ENCODE measurements at places on chromosomes 12 and 14.

GRCh38 chr14:37746140-37746832 is 150.9 kb downstream of the TTC6 start:
- no peak for DNase-seq

DNA sequence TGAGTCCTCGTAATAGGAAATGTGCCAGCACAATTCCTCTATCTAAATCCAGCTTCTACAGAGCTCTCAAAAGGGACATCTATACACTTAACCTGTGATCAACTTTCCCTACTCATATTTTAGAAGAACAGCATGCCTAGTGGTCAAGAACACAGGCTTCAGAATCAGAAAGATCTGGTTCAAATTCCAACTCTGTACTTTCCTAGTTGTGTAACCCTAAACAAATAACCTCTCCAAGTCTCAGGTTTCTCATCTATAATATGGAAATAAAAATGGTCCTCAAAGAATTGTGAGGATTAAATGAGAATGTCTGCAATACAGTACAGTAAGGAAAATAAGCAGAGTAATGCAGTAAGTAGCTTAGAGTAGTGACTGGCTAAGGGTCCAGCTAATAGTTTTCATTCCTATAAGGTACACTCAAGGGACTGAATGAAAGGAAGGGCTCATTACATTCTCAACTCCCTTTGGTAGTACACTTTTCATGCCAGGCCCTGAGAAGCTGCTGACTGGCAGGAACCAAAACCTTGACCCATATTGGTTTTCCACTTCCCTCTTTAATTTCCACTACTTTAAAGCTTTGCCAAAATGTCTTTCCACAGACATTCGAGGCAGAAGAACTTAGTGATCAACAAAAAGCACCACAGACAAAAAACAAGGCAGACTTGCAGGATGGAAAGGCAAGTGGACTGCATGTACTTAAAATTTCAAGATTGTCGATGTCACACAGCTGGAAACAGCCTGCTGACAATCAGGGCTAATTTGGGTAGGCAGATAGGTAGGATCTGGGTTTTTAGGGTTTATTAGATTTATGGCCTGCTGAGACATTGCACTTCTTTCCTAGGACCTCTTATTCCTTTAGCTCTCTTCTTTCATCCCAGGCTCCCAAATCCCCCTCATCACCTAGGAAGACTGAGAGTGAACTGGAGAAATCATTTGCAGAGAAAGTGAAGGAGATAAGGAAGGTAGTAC is 4.3 kb downstream of the CCDC196 start:
- no peak for DNase-seq

- DNase-seq = no peak
Observed at GRCh38 chr14:105005329-105005928, 15.5 kb downstream of the CDCA4 start.

GRCh38 chr14:69315301-69315700 is 55.3 kb downstream of the GALNT16 start:
- DNase-seq = no peak

DNA sequence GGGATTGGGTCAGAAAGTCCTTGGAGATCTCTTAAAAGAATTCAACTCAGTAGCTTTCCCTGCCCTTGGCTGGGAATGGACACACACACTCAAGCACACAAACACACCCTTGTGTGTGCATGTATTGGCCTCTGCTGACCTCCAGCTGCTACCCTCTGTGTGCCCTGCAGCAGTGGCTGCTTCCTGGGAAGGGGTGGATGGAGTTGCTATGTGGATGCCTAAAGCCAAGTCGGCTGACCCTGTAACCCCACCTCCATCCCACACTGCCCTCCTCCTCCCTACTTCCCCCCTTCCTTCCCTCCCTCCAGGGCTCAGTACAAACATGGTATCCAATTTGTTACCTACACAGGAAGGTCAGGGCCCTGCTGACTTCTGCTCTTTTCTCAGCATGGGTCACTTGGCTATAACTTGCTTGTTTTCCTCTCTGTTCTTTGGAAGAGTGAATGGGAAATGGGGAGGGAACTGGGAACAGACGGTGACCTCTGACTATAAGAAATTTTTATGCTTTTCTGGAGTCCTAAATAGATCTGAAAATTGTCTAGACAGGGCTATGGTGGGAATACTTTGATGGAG is 351.6 kb upstream of the TBX3 start:
- no peak for DNase-seq

GRCh38 chr12:58090685-58091084 is 149.3 kb downstream of the ATP23 start:
- no peak for DNase-seq

- DNase-seq = no peak
Observed at GRCh38 chr12:121796855-121797751, 3.6 kb upstream of the RHOF start.

DNA sequence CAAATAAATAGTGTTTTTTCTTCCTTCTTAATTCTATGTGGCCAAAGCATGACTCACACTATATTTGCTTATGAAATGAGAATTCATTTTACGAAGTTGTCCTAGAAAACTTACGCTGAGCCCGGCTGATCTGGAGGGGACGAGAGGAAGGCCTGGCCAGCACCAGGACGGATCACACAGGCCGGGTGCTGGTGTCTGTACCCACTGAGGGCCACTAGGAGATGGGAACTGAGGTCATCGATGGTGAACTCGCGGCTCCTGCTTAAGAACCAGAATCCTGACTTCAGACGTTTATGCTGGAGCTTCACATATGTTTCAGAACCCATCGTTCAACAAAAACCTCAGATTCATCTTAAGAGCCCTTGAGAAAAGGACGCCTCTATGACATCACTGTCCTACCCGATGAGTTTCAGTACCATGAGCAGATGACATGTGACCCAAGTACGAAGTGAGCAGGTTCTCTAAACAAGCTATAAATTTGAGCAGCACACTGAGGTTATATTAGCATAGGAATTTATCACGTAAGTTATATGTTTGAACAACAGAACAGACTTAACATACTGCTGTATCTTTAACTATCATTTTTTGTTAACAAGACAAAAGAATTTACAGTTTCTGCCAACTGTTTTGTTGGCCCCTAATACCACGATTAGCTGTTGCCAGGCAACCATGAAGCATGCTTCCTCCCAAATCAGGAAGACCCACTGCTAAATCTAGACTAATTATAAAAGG is 111.9 kb downstream of the FOXN3 start:
- no peak for DNase-seq

- no peak for DNase-seq
Observed at GRCh38 chr12:76685246-76685678, 78.7 kb upstream of the ZDHHC17 start.

- DNase-seq = no peak
Observed at GRCh38 chr12:6182279-6182898, 17.8 kb upstream of the CD9 start.

- no peak for DNase-seq
Observed at GRCh38 chr12:121918679-121919038, 267 bp downstream of the CFAP251 start.

DNA sequence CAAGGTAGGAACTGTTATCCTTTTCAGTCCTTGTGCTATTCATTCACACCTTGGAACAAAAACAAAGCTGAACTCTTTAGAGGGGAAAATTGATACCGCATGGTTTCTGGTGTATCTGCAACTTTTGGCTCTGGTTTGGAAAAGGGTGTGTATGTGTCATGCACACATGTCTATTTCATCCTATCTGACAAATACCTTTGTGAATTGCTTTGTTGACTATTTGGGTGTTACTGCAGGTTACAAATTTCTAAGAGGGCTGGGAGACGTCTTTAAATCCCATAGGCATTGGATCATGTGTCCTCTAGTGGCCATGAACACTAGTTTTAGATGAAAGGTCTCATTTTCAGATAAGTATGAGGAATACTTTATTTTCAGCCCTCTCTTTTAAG is 59.9 kb upstream of the IFNG-AS1 start:
- DNase-seq = no peak
